ENCODE measurements at places on chromosomes 1 and 21. TPM values are rescaled to one million over a fixed set of nuclear protein-coding genes. Genes with fewer than 3 reads are reported as not detected.

GRCh38 chr21:39388811-39389155 lies 39.9 kb upstream of the HMGN1 start:
- DNase-seq, result no peak

GRCh38 chr21:36524477-36524876 lies 44.6 kb upstream of the CLDN14 start:
- no peak for DNase-seq

GRCh38 chr1:231933711-231934626 lies 307.4 kb downstream of the DISC1 start:
- no peak for DNase-seq

- no peak for DNase-seq
Observed at GRCh38 chr1:106111044-106111443, 945.4 kb upstream of the PRMT6 start.

- DNase-seq, result no peak
Observed at GRCh38 chr1:236348071-236348470, 46.0 kb upstream of the EDARADD start.

- no peak for DNase-seq
Observed at GRCh38 chr21:42569732-42570301, 56.2 kb downstream of the SLC37A1 start.

DNA sequence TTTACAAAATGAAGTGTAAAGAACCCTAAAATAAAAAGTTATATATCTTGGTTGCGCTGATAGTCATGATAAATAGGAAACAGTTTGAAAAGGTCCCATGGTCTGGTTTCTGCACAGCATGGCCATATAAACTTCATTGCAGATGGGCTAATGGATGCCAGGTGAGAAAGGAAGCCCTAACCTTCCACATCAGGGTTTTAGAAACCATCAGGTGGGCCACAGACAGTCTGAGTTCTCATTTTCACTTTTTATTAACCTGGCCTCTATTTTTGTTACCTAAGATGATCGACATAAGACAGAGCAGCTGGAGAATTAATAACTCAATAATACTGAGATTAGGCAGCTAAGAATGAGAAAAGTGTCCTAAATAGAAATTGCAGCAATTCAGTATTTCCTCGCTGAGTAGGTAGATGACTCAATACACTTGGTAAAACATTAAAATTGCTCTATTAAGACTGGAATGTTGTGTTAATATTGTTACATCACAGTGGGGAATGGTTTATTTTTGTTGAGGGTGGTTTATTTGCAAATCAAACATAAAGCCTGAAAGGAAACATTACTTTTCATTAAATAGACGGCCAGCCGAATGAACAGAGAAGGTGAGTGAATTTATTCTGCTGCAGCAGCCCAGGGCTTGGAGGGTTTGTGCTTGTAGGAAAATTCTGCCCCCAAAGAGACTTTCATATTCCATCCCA lies 21.1 kb downstream of the C1orf21 start:
- no peak for DNase-seq

DNA sequence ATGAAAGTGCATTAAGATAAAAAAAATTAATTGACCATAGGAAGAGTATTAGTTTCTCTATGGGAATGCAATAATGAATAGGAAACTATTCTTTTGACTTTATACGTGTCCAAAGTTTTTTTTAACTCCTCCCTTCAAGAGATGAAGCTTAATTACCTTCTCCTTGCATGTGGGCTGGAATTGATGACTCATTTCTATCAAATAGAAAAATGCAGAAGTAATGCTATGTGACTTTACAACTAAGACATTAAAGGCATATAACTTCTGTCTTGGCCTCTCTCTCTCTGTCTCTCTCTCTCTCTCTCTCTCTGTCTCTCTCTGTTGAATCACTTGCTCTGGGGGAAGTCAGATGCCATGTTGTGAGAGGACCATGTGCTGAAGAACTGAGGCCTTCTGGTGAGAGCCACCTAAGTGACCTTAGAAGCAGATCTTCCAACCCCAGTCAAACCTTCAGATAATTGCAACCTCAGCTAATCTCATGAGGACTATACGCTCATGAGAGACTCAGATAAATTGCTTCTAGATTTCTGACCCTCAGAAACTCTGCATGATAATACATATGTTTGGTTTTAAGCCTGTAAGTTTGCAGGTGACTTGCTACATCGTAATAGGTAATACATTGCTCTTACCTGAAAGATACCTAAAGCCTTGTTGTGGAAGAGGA lies 414.2 kb downstream of the KCNT2 start:
- no peak for DNase-seq

DNA sequence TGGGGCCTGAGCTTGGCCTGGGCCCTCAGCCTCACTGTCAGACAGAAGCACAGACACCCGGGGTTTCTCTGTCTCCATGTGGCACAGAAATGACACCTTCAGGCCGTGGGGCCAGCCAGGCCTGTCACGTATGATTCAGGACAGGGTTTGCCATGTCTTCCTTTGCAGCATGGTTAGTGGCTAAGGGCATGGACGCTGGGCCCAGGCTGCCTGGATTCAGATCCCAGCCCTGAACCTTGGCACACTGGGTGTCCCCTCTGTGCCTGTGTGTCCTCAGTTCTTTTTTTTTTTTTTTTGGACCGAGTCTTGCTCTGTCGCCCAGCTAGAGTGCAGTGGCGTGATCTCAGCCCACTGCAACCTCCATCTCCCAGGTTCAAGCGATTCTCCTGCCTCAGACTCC lies 73.6 kb downstream of the SPSB1 start:
- no peak for DNase-seq

DNA sequence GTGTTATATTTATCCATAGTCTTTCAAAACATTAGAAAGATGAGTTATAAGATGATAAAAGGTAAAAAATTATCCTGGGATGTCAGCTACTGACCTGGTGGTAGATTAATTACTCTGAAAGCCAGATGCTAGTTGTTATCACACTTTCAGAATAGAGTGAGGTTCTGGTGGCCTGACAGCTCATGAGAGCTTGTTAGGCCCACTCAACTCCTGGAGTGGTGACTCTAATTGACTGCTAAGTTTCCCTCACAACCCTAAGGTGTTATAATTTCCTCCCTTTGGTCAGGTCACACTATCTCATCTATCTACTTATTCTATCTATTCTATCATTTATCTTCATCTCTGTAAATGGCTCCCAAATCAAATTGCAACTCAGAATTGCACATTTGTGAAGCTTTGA lies 90.1 kb downstream of the ZNF648 start:
- no peak for DNase-seq

- DNase-seq, result peak; percentile 27
Observed at GRCh38 chr1:181033799-181034451, at the start of gene MR1. Gene MR1, plus strand, starts transcription at chr1:181033983. Its CDS starts 25 bp downstream, at chr1:181034008.

DNA sequence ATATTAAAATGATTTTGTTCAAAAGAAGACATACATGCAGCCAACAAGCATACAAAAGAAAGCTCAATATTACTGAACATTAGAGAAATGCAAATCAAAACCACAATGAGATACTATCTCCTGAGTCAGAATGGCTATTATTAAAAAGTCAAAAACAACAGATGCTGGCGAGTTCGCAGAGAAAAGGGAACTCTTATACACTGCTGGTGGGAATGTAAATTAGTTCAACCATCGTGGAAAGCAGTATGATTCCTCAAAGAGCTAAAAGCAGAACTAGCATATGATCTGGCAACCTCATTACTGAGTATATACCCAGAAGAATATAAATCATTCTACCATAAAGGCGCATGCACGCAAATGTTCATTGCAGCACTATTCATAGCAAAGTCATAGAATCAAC lies 126.0 kb upstream of the HMCN1 start:
- no peak for DNase-seq

- DNase-seq, result no peak
Observed at GRCh38 chr1:89363196-89363595, 663 bp upstream of the GBP6 start.

GRCh38 chr1:107264561-107264960 lies 123.7 kb downstream of the NTNG1 start:
- DNase-seq, result no peak

- DNase-seq, result no peak
Observed at GRCh38 chr1:119595606-119596005, 52.5 kb downstream of the ZNF697 start.

GRCh38 chr1:44072204-44072603 lies 40.9 kb upstream of the SLC6A9 start:
- DNase-seq, result no peak

Gene RAD54L
- polyA plus RNA-seq, result not detected

Gene OR2T12
- not detected for polyA plus RNA-seq

Gene OR2L2
- polyA plus RNA-seq, result not detected

Gene TEDDM1
- not detected for polyA plus RNA-seq

Gene S100A7
- polyA plus RNA-seq, result not detected

Gene TRIM58
- 0.16 TPM for polyA plus RNA-seq
